ENCODE measurements at places on chromosomes 5 and 9. TPM values are rescaled to one million over a fixed set of nuclear protein-coding genes. Genes with fewer than 3 reads are reported as not detected.

The HRCT1 gene
- polyA plus RNA-seq, result 3.0 TPM

GRCh38 chr9:16526380-16526779 is 344.1 kb downstream of the BNC2 start:
- DNase-seq, result no peak

The TMEM232 gene
- 0.50 TPM for polyA plus RNA-seq

DNA sequence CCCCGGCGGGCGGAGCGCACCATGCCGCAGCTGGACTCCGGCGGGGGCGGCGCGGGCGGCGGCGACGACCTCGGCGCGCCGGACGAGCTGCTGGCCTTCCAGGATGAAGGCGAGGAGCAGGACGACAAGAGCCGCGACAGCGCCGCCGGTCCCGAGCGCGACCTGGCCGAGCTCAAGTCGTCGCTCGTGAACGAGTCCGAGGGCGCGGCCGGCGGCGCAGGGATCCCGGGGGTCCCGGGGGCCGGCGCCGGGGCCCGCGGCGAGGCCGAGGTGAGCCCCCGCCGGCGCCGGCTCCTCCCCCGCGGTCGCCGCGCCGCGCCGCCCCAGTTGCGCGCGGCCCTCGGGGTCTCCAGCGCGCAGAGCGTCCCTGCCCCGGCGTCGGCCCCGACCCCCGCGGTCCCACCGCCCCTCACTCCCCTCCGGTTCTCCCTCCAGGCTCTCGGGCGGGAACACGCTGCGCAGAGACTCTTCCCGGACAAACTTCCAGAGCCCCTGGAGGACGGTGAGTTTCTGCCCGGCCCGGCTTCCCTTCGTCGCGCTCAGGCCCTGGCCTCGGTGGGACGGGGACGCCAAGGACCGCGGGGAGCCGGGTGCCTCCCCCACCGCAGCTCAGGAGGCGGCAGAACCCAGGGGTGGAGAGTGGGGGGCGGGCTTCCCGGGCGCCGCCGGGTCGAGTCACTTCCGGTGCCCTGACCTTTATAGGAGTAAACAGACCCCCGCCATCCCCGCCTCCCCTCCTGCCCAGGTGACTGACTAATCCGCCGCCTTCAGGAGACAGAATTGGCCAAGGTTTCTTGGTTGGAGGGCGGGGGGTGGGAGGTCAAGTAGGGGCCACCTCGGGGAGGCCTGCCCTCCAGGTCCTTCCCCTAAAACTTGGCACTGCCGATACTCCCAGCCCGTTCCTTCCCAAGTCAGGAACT is 665 bp downstream of the TCF7 start:
- no peak for DNase-seq

DNA sequence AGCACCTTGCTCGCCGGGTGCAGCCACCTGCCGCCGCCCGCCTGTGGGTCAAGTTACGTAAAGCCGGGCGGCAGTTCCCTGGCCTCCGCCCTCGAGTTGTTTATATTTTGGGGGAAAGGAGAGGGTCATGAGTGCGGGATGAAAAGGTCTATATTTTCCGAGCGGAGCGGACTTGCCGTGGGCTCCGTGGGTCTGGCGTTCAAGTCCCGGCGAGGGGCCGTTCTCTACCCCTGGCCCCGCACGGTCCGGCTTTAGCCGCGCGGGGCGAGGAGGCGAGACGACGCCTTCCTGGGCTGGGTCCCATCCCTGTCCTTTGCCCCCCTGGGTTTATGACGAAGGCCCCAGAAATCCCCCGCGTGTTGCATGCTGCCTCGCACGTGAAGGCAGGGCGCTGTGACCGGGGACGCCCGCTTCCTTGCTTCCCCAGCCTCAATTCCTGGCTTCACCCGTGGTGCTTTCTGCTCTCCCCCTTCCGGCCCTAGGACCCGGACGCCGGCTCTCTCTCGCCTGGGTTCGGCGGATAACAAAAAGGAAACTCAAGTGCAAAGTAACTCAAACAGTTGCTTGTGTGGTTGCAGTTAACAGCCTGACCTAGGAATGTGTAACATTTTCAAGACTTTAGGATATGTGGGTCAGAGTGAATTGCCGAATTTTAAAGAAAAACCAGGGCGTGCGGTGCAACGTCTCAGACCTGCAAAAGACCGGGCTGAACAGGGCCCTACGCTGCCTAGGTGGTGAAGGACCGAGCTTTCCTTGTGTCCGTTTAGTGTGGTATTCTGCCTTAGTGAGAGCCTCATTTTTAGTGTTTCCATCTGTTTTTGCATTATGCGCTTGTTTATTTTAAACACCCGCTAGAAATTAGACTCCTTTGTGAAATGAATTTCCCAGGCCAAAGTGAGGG is 810 bp downstream of the VPS13A start:
- DNase-seq, result no peak
